Karpas-422 (cell line): ENCODE measurements at places on chromosomes 3 and 15. TPM values are rescaled to one million over a fixed set of nuclear protein-coding genes. Genes with fewer than 3 reads are reported as not detected.

DNA sequence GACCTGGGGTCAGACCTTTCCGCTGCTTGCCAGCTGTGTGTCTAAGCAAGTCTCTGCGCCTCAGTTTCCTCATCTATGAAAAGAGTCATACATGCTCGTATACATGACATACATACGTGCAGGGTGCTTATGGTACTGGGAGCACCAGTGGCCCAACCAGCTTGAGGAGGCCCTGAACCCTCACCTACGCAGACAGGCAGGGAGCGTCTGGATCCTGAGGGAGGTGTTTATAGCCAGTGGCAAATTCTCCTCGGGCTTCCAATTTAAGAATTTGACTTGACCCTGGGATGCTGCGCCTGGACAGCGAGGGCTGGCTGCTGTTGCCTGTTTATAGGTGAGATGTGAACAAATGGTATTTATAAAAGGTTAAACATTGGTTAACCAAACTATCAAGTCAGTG lies 17.7 kb upstream of the FGD5 start:
- DNase-seq: no peak

GRCh38 chr3:195001961-195002861 lies 268.7 kb downstream of the XXYLT1 start:
- peak; percentile 83 for DNase-seq

DNA sequence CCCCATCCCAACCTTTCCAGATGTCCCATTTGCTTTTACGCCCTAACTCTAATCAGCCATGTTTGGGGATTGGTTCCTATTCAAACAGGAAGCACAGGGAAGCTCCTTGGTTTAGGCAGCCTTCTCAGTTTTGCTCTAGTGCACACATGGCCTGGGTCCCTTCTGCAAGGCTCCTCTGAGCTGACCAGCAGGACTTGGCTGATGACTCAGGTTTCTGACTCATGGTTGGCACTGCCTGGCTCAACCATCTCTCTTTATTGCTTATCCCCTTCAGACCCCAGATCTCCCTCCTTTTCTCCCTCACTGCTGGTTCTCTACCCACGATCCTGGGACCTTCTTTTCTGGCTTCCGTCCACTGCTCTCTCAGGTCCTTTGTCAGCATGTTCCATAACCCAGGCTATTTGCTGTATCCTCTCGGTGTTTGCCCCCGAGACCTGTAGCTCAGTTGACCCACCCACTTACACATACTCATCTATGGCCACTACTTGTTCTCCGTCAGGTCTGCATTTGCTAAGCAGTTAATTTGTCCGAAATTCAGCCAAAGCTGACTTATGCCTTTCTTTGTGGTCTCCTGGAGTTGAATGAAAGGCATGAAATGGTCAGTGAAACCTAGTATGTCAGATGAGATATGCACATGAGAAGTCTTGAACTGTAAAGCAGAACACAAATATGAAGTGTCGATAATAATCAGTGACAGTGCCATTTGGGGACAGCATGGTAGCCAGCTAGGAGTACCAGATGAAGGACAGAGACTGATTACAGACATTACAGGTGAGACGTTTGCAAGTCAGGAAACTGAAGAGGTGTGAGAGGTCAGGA lies 323.5 kb upstream of the ROPN1 start:
- no peak for DNase-seq

- no peak for DNase-seq
These were observed 74.6 kb upstream of the PDZRN3 start for GRCh38 chr3:73699327-73699726.

DNA sequence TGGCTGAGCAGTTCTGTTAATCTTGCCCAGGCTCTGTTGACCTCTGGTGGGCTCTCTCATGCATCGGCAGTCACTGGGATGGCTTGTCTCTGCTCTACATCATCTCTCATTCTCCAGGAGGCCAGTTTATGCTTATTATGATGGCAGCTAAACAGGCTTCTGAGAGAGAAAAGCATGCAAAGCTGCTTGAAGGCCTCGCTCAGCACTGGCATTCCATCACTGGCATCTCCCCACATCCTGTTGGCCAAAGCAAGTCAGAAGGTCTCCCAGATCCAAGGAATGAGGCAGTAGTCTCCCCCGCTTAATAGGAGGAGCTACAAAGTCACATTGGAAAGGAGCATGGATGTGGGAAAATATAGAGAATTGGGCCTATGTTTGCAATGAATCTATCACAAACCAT lies 212.6 kb downstream of the ZNF621 start:
- no peak for DNase-seq

- DNase-seq: no peak
These were observed 25.3 kb downstream of the IL5RA start for GRCh38 chr3:3084890-3085289.

DNA sequence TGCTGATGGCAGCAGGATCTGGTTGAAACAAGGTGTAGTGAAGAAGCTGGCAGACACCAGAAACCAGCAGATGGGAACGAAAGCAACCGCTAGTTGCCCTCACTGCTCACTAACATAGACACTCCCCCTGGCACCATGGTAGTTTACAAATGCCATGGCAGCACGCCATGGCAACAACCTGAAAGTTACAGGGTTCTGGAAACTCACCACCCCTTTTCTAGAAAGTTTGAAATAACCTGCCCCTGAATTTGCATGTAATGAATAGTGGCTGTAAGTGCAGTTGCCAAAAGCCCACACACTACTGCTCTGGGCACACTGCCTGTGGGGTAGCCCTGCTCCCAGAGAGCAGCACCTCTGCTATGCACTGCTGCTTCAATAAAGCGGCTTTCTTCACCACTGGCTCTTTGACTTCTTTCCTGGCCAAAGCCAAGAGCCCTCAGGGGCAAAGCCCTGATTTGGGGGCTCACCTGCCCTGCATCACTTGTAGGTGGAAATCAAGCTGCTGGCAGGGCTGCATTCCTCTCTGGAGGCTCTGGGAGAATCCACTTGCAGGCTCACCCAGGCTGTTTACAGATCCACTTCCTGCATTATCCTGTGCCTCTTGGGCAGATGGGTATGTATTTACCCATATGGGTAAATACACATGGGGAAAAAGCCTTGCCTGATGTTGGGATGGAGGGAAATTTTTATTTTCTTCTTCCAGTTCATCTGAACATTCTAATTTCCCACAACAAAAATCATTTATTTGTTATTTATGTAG lies 2.0 kb upstream of the GP9 start:
- DNase-seq: peak; percentile 51

DNA sequence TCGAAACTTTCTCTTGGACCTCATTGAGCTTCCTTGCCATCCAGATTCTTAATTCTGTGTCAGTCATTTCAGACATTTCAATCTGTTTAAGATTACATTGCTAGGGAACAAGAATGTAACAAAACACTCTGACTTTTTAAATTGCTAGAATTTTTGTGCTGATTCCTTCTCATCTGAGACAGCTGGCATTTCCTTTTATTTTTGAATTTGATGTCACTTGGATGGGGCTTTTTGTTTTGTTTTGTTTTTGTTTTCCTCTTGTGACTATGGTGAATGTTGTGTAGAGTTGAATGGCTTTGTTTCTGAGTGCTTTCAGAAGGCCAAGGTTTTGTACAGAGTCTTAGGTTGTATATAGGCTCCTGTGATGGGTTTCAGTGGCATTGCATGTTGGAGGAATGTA lies 1129.3 kb downstream of the NAALADL2 start:
- DNase-seq: no peak

- DNase-seq: no peak
These were observed at the start of gene SERINC4 for GRCh38 chr15:43799945-43800285. Gene SERINC4 (minus strand): TSS chr15:43800220. CDS start chr15:43799986, 234 bp downstream.

DNA sequence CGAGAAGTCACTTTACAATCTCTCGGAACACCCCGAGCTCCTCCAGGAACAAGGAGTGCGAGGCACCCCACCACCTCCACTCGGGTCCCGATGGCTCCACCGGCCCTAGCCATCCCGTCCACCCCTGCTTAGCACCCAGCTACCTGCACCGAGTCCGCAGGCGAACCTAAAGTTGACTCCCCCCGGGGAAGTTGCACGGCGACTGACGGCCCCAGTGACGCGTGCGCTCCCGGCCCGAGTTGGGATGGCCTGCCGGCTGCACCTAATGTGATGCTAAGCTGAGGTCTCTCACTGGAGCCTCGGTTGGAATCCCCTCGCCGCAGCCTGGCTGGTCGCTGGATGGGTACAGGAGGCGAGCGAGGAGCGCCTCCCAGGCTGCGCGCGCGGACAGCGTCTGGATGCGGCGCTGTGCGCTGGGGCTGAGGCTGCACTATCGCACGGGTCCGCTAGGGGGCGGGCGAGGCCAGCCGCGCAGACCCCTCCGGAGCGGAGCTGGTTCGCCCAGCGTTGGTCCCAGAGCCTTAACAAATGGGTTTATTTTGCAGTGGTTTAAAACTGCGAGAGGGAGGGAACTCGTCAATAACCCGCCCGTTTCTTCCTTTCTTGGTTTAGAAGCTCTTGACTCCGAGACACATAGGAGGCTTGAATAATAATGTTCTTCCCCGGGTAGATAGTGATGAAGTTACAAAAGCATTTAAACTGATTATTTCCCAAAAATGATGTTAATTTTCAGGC lies at the start of gene OXTR:
Gene OXTR, minus strand, starts transcription at position 526 of the 735 bp plus-strand sequence. CDS start 1,426 bp downstream, outside the sequence.
- DNase-seq: peak; percentile 89

- DNase-seq: no peak
These were observed 17.1 kb downstream of the BHLHE40 start for GRCh38 chr3:4996223-4996765.

- peak; percentile 65 for DNase-seq
These were observed 28.8 kb upstream of the TMEM115 start for GRCh38 chr3:50388016-50388719.

GRCh38 chr15:72342385-72342784 lies 22.4 kb upstream of the CELF6 start:
- DNase-seq: peak; percentile 81

DNA sequence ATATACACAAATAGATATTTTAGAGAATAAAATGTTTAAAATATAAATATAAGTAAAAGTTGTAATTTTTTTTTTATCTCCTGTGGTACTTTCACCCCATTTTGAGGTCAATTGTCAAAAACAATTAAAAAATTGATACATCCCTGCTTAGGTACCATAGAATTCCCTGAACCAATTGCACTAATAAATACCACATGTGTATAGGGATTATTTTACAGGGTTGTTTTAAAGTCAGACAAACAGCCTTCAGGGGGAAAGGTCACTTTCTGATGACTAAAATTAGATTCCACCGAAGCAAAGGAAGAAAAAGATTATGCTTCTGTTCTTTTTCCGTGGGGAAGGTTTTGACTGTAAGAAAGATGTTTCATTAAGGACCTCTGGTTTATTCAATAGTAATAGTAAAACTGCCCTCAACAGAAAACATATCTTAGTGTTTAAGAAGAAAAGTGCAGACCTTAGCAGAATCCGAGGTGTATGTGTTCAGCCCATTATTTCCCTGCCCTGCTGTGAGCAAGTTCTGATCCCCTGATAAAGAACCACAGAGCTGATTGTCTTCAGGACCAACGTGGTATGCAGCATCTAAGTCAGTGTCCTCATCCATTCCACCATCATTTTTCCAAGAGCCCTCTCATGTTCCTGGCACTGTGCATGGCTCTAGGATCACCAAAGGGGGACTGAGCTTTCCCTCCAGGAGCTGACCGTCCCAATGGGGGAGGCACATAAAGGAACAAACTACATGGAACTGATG lies 132.9 kb upstream of the IL12A start:
- no peak for DNase-seq

DNA sequence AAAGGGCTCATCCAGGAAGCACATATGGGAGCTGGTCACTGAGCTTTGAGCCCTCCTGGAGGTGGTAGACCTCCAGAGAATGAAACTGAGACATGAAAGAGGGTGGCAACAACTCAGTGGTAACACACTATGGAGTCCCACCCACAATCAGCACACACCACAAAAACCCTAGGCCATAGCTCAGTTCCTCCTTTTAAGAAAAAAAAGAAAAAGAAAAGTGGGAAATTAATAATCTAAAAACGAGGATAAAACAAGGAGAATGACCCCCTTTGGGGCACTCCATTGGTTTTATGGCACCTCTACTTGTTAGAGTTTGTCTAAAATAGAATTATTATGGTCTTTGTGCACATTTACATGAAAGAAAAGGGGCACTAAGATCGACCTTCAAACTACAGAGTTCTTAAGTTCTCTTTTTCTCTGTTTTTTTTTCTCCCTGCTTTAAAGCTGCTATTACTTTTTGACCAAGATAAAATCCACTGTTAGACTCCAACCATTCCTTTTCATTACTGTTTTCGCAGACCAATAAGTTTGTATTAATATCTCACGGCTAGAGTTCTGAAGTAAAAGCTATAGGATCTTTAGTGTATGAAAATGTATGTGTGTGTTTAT lies 40.2 kb upstream of the ZBTB20 start:
- DNase-seq: no peak

GRCh38 chr3:126473292-126474168 lies 2.2 kb downstream of the ZXDC start:
- no peak for DNase-seq

DNA sequence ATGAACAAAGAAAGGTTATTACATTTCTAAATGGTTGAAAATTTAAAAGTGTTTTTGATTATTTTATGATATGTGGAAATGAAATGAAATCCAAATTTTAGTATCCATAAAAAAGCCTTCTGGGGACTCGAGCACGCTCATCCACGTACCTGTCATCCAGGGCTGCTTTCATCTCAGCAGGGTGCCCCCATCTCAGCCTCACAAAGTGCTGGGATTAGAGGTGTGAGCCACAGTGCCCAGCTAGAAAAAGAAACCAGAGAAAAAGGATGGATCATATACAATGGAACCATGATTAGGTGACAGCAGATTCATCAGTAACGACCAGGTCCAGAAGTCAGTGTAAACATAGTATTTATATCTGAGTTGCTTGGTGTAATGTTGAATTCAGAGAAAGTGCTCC lies 49.7 kb downstream of the STARD5 start:
- no peak for DNase-seq

GRCh38 chr3:113329757-113330156 lies 111.5 kb downstream of the CFAP44 start:
- no peak for DNase-seq

The CCR9 gene
- not detected in 2 replicates for total RNA-seq

The CHMP2B gene
- total RNA-seq: 10.1 and 23.0 TPM in 2 replicates

The CSTA gene
- 3.8 and 10.5 TPM in 2 replicates for total RNA-seq

The SELENOT gene
- total RNA-seq: 72.8 and 306 TPM in 2 replicates

The ALDH1A2 gene
- not detected in 2 replicates for total RNA-seq

The DUOX2 gene
- total RNA-seq: 0.07 and 0.45 TPM in 2 replicates

The SMCO1 gene
- not detected in 2 replicates for total RNA-seq

The PIGBOS1 gene
- 17.1 and 18.2 TPM in 2 replicates for total RNA-seq

The RCN2 gene
- total RNA-seq: 69.3 and 84.8 TPM in 2 replicates

The IL5RA gene
- not detected in 2 replicates for total RNA-seq

The LRIG1 gene
- 52.4 and 75.4 TPM in 2 replicates for total RNA-seq

The RAB6B gene
- total RNA-seq: not detected in 2 replicates

The RBMS3 gene
- total RNA-seq: not detected in 2 replicates

The NEK10 gene
- 0.34 and 0.72 TPM in 2 replicates for total RNA-seq

The KBTBD13 gene
- total RNA-seq: not detected in 2 replicates
